Stimulated activated CD8-positive, alpha-beta memory T cell treated with anti-CD3 and anti-CD28 coated beads, Interleukin-4, amount 100 ng/mL, for 1 hour (primary cell): ENCODE measurements at places on chromosomes 2 and 18.

- DNase-seq, result no peak
Measured at GRCh38 chr18:48594471-48595094, 55.8 kb downstream of the CTIF start.

- DNase-seq, result no peak
Measured at GRCh38 chr2:46098621-46099062, 198.6 kb upstream of the EPAS1 start.

DNA sequence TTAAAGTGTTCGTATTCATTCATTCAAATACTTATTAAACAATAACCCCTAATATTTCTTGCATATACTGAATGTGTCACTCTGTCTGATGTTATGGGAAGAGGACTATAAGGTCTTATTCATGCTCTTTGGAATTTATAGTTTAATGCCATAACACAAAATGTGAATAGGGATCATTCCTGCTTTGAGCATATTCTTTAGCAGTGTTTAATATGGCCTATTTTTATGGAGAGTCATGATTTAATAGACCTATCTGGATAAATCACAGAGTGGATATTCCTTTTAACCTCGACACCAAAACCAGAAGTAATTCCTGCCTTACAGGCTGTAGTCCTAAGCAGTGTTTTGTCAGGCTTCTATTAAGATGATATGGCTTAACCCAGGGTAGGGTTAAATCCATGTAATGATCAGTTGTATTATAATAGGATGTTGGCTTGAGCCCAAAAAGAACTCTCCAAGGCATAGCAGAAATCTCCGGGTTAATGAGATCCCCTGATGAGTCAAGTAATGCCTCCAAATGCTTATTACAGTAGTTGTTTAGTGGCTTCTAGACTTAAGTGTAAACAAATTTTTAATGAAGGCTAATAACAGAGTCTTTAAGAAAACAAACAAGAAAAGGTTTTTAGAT, 54.3 kb downstream of the GULP1 start:
- no peak for DNase-seq

GRCh38 chr18:39653221-39653620, 2087.6 kb upstream of the CELF4 start:
- no peak for DNase-seq

DNA sequence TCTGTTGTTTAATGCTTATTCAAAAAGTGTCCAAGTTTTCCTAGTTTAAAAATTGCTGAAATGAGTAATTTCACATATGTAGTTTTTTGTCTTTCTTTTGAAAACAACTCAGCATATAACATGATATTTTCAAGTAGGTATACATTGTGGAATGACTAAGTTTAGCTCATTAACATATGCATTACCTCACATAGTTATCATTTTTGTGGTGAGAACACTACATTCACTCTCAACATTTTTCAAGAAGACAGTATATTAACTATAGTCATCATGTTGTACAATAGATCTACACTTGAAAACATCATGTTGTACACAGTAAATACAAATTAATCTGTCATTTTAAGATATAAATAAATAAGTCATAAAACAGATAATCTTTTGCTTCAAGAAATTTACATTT, 340.0 kb downstream of the CCDC85A start:
- no peak for DNase-seq
